Activated naive CD4-positive, alpha-beta T cell treated with anti-CD3 and anti-CD28 coated beads, Interleukin-2, amount 50 U/mL, for 72 hours (primary cell): ENCODE measurements at places on chromosomes 16 and 17. TPM values are rescaled to one million over a fixed set of nuclear protein-coding genes. Genes with fewer than 3 reads are reported as not detected.

DNA sequence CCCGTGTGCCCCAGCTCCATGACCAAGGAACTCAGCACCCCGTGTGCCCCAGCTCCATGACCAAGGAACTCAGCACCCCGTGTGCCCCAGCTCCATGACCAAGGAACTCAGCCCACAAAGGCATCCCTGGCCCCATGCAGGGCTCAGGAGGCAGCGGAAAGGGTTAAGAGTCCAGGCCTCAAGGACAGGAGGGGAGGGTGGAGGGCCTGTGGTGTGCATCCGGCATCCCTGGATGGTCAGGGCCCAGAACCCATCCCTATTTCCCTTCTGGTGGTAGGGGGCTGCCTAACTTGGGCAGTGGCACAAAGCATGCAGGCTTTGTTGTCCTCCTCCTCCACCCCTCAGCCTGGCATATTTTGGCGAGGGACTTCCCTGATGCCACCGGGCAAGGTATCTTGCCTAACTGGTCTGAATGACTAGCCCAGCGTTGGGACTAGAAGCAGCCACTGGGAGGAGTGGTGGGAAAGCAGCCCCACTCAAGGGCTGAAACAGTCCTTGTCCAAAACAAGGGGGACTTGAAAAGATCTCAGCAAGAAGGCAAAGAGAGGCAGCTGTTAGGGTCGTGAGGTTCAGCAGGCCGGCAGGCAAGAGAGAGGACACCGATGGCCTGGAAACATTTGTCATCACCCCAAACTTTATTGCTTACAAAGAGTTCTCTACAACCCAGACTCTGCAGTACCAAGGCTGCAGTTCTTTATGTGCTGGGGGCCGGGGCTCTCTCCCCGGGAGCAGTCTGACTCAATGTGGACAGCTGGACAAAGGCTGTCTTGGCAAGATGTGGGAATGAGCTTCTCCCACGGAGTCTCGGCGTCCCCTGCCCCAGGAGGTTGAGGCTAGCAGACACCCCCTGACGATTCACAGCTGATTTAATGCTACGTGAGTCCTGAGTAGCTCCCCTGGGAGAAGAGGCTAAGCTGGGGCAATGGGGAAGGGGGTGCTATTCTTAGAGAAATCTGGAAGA is 902 bp upstream of the SPATA32 start:
- no peak for DNase-seq

GRCh38 chr17:68341482-68341881 is 50.2 kb downstream of the ARSG start:
- no peak for DNase-seq

DNA sequence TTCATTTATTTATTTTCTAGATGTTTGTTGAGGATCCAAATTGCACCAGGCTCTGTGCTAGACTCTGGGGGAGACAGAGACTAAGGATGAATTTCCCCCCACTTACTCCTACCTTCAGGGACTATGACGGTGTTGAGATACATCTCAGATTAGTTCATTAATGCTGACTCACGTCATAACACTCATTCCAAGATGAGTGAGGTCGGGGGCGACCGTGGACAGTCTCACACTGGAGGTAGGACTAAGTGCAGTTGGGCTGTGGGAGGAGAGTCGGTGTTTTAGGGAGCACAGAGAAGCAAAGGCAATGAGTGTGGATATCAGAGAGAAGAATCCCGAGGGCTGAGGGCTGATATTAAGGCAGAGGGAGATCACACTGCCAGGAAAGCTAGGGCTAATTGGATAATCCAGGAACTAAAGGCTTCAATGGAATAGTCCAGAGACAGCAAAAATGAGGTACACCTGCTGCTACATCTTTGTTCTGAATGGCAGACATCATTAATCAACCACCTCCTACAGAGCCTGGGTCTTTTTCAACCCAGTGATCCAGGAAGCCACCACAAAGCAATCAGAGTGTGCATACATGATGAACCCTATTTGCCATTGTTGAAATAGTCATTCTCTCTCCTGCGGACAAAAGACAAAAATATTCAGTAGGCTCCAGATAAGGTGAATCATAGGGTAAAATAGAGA is 38.6 kb upstream of the CACNG4 start:
- DNase-seq: no peak

GRCh38 chr16:23432176-23433128 is 20.5 kb downstream of the COG7 start:
- DNase-seq: no peak

- DNase-seq: no peak
These were observed 3.4 kb downstream of the SKA2 start for GRCh38 chr17:59151591-59151990.

- DNase-seq: no peak
These were observed 211.9 kb downstream of the PRKCA start for GRCh38 chr17:66514227-66514806.

GRCh38 chr17:63741143-63741407 is 524 bp downstream of the STRADA start:
- DNase-seq: no peak

- DNase-seq: no peak
These were observed 25.8 kb downstream of the ZNRF1 start for GRCh38 chr16:75024594-75024993.

GRCh38 chr16:8229011-8229520 is 361.2 kb downstream of the TMEM114 start:
- DNase-seq: no peak

GRCh38 chr17:81305051-81305630 is 10.0 kb upstream of the SLC38A10 start:
- no peak for DNase-seq

COX6A2 gene
- not detected for total RNA-seq

DNA sequence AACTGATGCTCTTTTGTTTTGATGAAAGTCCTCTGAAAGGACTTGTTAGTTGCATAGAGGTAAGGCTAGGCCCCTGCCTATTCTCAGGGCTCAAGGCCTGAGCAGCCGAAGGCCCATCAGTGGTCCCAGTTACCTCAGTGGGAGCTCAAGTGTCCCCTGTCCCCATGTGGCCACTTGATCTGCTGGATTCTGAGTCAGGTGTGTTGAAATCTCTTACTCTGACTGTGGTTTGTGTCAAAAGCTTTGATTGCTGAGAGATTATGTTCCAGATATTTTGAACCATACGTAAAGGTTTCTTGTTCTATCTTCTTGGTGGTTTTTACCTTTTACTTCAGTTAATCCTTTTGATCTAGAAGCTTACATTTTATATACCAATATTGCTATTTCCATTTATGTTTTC is 191.7 kb downstream of the LGALS9B start:
- no peak for DNase-seq

DNA sequence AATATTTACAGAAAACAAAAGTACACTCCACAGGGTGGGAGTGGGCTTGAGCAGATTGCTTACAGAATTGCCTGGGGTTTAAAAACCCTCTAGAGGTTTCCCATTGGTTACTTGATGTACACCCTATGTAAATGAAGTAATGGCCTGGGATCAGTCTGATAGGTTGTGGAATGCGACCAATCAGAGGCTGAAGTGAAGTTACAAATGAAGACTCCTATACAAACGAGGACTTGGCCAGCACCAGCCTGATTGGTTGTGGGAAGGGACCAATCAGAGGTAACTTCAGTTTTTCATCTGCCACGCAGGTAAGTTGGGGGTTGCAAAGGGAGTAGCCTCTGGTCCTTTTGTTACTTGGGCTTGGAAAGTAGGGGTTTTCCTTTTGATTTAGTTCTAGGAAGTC is 8.8 kb downstream of the EEF2K start:
- DNase-seq: no peak

- DNase-seq: no peak
These were observed 4.9 kb upstream of the SOX9 start for GRCh38 chr17:72115781-72116525.

- peak; percentile 23 for DNase-seq
These were observed 58.2 kb downstream of the RAP1GAP2 start for GRCh38 chr17:2854143-2855055.

- peak; percentile 57 for DNase-seq
These were observed 89.9 kb downstream of the C16orf78 start for GRCh38 chr16:49463529-49463928.

GRCh38 chr16:73190256-73190655 is 142.3 kb upstream of the ZFHX3 start:
- no peak for DNase-seq

GRCh38 chr17:28338056-28338768 is 2.7 kb downstream of the TNFAIP1 start:
- no peak for DNase-seq

DNA sequence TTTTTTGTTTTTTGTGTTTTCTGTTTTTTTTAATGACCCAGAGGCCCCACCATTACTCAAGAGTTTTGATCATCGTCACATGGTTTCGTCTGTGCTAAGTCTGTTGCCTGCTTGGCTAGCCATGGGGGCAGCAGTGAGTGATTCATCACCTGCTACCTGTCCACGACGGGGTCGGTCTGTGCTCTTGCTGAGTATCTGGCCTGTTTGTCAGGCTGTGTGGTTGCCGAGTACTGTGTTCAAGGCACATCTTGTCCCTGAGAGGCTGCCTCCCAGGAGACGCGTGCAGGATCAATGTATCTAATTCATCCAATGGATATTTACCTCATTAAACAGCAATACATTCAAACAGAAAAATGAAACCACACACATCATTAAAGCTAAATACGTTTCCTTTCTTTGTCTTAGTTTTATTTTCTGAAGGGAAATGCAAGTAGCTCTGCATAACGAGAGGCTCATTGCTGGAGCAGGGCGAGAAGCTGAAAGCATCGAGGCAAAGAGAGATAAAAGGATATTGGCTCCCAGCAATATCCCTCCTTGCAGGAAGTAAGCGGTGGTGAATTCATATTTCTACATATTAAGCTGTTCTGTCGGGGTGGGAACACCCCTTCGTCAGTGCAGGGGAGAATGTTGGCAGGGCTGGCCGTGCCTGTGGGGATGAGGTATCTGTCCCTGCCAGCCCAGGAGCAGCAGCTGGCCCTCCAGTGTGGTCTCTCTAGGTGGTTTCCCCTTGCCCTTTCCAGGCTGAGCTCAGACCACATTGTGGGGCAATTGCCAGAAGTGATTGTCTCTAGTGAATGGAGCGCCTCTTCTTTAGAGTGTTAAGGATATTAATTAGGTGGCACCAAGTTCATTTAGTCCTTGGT is 166.2 kb upstream of the ASIC2 start:
- no peak for DNase-seq

- no peak for DNase-seq
These were observed 139.3 kb downstream of the GAS7 start for GRCh38 chr17:10058921-10059683.

GRCh38 chr17:48432820-48433775 is 3.1 kb upstream of the SKAP1 start:
- no peak for DNase-seq

- DNase-seq: no peak
These were observed 332.8 kb upstream of the DYNLRB2 start for GRCh38 chr16:80208015-80208414.

TBC1D26 gene
- total RNA-seq: 0.78 TPM

DNA sequence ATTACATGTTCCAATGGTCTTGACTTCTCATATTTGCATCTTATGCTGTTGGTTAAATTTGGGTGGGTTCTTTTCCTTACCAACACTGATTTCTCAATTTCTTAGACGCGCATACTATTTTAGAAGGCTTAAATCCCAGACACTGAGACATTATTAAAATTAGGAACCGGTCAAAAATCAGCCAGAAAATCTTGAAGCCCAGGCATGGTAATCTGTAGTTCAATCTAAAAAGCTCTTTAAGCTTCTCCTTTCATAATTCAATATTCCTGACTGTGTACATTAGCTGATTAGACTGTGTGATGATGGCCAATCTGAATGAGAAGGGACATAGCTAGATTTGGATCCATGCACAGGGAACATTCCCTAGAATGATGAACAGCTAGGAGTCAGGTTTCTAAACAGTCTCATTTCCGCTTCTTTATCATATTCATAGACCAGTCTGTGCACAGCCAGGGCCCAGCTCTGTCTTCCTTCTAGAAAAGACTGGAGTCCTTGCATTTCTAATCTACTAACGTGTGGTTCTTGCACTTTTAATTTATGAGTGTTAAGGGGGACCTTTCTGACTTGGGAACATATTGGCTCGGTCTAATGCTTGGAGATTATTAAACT is 189.3 kb downstream of the AATF start:
- no peak for DNase-seq

DNA sequence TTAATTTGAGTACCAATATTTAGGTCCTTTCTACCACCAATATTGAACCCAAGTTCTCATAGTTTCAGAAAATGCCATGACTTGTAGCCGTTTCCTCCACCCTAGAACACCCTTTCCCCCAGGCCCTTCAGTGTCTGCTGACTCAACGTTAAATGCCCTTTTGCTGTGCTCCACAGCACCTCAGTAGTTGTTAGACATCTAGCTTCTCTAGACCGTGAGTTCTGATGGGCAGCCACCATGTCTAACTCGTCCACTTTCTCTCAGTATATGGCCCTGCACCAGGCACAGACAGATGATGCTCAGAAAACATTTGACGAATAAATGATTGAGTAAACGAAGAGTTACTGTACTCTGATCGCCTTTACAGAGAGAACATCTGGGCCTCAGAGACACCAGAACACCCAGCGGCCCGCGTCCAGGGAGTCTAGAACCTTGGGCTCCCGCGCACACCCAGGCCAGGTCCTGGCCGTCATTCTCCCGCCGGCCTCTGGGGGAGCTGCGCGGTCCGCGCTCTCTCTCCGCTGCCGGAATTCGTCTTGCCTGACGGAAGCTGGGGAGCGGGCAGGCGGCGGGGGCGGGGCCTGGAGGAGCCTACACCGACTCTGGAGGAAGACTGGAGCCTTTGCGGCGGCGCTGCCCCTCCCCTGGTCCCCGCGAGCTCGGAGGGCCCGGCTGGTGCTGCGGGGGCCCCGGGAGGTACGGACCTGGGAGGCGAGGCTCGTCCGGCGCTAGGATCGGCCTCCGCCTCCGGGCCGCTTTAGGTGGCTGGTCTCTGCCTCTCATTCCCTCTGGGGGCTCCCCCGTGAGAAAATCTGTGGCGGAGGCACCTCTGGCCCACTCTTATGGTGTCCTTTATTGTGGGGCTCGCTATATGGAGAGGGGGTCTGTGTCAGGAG is at the start of gene NKIRAS2:
Gene NKIRAS2 (plus strand): TSS at position 582 of the 896 bp plus-strand sequence. CDS start 1,488 bp downstream, outside the sequence.
- DNase-seq: peak; percentile 96

TBC1D3L gene
- total RNA-seq: 9.4 TPM

GRCh38 chr17:40857535-40857934 is 9.5 kb downstream of the KRT12 start:
- DNase-seq: no peak

TNP2 gene
- not detected for total RNA-seq

DNA sequence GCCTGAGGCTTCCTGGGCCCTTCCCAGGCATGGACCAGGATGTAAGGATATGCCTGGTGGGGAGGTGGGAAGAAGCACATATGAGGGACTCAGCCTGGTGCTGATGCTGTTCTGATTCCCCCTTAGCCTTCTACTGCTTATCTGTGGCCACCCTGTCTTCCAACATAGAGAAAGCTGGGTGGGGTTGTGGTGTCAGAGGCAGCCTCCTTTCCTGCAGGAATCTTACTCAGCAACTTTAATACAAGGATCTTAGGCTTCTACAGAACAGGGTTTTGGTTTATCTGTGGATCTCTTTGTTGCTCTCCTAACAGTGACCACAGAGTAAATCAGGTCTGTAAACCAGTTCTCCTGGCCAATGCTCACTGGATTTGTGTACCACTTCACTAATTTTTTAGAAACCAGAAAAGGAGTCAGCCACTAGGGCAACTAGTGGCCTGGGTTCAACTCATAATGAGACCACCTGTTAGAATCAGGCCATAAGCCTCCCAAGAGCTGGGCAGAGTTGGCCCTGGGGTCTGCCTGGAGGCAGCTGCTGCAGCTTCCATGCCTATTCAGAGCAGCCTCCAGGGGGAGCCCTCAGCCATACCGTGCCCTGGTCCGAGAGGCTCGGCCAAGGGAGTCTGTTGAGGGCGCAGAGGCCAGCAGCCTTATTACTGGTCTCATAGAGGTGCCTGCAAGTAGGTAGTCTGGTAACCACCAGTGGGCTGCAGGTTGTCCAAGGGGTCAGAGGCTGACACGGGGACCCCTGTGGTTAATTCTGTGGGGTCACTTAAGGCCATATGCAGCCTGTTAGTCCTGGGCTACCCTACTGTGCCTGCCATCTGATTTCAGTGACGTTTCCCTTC is 7.1 kb downstream of the HAS3 start:
- DNase-seq: peak; percentile 60
